ENCODE measurements at places on chromosomes 5 and 9. TPM values are rescaled to one million over a fixed set of nuclear protein-coding genes. Genes with fewer than 3 reads are reported as not detected.
A peak's percentile ranks its signal among the peaks of the same experiment; 100 is the strongest.

GRCh38 chr9:71646131-71646530 lies 122.2 kb downstream of the CEMIP2 start:
- no peak for DNase-seq

Gene PTGDS
- 6,282 TPM for total RNA-seq

Gene OTP
- not detected for total RNA-seq

GRCh38 chr5:10601246-10602030 lies 37.6 kb downstream of the ANKRD33B start:
- DNase-seq, result peak; percentile 91

DNA sequence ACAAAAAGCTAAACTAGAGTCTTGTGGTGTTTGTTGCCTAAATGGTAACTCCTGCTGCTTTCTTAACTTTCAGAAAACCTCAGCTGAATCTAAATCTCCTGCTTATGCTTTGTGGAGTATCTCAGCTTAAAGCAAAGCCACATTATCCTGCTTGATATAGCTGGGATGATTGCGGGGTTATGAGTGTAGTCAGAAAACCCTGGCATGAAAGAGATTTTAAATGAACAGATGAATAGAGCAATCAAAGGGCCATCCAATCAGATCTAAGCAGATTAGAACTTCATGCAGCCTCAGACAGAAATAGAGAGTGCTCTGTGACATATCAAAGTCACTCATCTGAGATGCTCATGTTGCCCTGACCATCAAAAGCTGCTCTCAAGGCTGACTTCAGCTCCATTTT lies 305.5 kb downstream of the DMRT2 start:
- no peak for DNase-seq

Gene EGR1
- total RNA-seq, result 5.5 TPM

- DNase-seq, result peak; percentile 72
These were observed 702.1 kb downstream of the SEMA5A start for GRCh38 chr5:8843771-8844170.

DNA sequence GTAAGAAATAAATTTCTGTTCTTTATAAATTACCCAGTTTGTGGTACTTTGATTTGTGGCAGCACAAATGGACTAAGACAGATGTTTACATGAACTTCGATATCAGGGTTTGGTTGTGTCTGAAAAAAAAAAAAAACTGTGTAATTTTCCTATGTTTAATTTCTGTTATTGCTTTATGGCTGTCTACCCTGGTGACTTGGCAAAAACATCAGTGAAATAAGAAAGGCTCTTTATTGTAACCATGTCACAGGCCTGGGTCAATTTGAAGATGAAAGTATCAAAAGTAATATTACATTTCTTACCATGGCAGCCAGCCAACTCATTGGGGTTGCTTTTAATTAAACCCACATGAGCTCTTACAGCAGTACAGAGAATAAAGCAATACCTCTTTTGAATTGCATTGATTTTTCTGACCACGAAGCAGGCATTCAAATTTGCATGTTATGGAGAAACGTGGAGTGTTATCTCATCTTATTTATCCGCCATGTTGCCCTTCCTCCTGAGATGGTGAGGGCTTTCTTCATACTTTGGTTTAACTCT lies 20.6 kb upstream of the SV2C start:
- no peak for DNase-seq

Measured in Right ventricle myocardium inferior (tissue), 1 donor.